ENCODE measurements at places on chromosomes 4 and X.

- no peak for DNase-seq
Observed at GRCh38 chr4:68576272-68577125, at the start of gene UGT2B17. TSS of gene UGT2B17 (minus strand) at chr4:68576322. CDS start at chr4:68568484, 7,838 bp downstream.

DNA sequence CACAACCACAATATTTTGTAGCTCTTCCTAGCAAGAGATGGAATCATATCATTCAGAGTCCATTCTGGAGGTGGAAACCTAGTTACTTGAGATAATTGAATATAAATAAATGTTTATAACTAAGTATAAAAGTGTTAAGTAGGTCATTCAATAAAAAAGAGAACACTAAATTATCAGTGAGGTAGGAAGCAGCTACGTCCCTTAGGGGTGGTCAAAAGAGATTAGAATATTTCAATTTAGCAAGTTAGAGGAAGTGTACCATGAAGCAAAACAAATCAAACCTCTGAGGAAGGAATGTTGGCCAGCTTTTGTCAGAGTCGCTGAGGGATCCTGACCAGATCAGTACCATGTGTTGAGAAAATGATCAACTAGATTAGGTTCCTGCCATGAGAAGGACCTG lies 38.0 kb downstream of the GK2 start:
- no peak for DNase-seq

DNA sequence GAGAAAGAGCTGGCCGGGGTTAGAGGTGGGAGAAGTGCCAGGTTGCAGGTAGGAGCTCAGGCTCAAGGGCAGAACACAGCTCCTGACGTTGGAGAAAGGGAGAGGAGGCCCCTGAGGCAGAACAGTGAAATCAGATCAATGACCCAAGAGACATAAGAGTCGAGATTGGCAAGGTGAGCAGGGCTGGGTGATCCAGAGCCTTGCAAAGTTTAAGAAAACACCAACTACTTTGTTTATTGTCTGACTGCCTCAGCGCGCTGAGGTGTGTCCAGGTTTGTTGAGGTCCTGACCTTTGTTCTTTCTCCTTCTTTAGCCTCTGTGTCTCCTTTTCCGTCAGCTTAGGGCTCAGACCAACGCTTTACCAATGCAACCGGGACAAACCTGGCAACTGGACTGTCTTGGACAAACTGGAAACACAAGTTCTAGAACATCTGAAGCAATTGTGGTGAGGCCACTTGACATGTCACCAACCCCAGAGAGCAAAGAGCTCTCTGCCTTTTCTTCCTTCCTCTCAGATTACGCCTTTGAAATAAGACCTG lies 28.3 kb downstream of the CHRNA9 start:
- DNase-seq: no peak

GRCh38 chr4:77073106-77073809 lies 2.5 kb downstream of the CCNI start:
- no peak for DNase-seq

DNA sequence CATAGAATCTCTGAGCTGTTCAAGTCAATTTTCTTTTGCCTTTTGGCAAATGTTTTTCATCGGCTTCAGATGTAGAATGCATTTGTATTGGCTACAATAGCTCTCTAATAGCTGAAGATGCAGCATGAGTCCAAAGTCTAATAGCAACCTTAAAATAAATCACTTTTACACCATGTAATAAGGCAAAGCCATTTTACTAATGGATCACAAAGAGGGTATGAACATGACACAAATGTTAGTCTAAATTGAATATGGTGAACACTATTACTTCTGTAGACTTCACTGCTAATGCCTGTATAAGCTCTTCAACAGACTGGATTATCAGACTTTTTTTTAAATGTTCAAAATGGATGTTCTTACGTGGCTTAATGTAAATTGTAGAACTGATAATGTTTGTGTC lies 645.3 kb downstream of the TLL1 start:
- no peak for DNase-seq

DNA sequence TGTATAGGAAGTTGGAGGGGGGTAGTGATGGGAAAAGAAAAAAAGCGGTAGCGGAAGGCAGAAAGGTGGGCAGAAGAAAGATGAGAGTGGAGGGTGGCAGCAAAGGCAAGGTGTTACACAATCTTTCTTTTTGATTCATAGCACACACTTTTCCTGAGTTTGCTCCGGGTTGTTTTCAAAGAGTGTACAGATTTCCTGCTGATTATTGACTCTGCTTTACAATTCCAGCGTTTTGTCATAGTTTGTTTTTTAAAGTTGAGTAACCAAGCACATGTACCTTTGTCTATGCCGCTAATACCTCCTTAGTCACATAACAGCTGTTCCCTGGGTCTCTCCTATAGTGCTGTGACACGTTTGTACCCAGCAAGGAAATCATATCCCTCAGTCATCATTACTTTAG lies 50.3 kb downstream of the AGA start:
- no peak for DNase-seq

DNA sequence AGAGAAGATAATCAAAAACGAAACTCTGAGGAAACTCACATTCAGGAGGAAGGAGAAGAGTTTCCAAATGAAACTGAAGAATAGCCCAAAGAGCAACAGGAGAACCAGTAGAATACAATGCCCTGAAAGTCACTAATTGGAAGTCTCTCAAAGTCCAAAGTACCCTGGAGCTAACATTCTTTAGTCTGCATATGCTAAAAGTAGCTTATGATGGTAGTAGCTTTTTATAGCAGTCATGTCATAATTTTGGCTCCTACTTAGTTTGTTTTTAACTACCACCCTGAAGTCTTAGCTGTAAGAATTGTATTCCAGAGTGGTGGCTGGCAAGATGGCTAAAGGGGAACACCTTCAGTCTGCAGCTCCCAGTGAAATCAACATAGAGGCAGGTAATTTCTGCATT lies 100.3 kb upstream of the FGF16 start:
- no peak for DNase-seq

DNA sequence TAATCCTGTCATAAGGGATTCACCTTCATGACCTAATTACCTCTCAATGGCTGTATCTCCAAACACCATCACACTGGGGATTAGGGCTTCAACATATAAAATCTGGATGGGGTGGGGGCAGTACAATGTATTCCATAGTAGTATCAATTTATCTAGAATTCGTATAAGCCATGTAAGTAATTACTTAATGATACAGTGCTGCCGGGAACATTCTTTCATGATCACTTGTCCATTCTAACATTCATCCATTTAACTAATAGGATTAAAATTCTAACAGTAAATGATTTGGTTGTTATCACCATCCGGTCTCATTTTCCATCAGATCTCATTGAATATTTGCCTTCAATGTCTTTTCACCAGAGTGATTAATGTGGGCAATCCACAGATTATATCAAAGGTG lies 1620.9 kb upstream of the TENM3 start:
- DNase-seq: no peak

- no peak for DNase-seq
Observed at GRCh38 chr4:152953514-152953913, 17.4 kb downstream of the FHDC1 start.

- no peak for DNase-seq
Observed at GRCh38 chr4:168531305-168531704, 34.5 kb downstream of the PALLD start.

DNA sequence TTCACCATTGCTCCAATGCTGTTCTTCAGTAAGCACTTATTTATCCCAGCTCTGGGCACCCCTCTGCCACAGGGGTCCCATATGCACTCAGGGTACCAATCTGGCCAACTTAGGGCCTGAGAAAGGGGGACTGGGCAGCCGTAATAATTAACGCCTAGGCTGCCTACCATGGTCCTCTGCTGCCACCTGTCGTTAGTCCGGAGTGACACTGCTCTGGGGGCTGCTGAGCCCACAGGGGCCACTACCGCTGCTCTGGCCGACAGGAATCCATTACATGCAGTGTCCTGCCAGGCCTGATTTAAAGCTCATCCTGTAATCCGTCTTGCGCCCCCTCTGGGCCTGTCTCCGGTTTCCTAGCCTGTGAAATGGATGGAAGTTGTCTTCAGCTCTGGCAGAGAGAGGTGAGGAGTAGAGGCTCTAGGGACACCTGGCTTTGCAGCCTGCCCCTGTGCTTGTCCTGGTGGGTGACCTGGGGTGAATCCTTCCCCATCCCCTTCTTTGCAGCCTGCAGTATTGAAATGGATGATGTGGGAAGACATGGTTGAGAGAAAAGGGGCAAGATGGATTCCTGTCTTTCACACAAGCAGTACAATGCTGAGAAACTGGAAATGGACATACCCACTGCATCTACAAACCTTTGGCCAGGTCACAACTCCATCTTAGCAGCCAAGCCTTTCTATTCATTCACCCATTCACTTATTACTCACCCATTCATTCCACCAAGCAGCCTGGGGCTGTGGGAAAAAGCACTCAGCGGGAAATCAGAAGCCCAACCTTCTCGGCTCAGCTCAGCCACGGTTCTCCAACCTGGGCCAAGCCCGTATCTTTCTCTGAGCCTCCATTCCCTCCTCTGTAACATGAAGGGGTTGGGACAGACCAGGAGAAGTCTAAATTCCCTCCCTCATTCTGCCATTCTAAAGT lies 116.3 kb upstream of the NALF2 start:
- DNase-seq: no peak

DNA sequence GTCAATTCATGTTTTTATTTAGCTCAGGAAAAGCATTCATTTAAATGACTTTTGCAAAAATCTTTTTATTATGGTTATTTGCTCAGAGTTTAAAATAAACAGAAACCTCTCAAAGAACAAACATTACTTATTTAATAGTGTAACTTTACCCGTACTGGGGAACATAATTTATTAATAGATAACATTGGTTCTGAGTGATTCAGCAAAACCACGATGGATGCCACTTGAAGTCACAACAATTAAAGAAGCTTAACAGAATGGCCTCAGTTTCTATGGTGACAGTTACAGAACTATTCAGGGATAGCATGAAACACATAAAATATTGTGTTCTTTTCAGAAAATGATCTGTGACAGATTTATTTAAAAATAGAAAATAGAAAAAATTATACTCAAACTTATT lies 368.7 kb downstream of the CCSER1 start:
- no peak for DNase-seq

DNA sequence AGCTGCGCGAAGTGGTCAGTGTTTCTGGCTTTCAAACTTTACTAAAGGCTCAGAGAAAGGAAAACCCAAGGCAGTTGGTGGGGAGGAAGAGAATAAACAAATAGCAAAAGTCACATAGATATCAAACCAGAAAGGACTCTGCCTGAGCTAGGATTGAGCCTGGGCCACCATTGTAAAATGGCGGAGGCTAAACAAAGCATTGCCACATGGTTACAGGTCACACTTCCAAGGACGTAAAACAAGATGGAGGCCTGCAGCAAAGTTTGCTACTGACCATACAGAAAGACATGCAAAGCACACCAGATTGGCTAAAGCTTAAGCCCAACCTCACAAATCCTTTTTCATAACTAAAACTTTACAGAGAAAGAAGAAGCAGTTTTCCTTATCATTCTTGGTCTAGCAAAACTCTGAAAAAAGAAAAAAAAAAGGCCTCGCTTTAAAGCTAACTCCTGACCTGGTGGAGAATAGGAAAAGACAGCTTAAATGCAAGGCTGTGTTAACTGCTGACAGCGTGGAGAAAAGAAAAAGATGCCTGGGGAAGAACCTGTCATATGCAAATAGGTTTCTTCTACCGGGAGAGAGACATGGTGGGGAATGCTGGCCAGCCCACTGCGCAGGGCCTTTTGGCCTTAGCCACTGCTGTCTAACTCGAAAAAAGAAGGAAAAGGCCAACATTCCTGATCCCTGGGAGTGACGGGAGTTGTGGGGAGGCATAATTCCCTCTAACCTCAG lies 81.8 kb upstream of the SMARCA5 start:
- DNase-seq: no peak

Data from CD4-positive, alpha-beta T cell treated with Interleukin-6 at 100 ng/mL for 8 hours (primary cell).